Stimulated activated effector memory CD8-positive, alpha-beta T cell treated with anti-CD3 and anti-CD28 coated beads, Interleukin-12 subunit alpha, Interleukin-12 subunit beta, amount 100 ng/mL, for 72 hours (primary cell): ENCODE measurements at places on chromosomes 12 and 14.

GRCh38 chr12:20489645-20490044 lies 121.3 kb downstream of the PDE3A start:
- no peak for DNase-seq

DNA sequence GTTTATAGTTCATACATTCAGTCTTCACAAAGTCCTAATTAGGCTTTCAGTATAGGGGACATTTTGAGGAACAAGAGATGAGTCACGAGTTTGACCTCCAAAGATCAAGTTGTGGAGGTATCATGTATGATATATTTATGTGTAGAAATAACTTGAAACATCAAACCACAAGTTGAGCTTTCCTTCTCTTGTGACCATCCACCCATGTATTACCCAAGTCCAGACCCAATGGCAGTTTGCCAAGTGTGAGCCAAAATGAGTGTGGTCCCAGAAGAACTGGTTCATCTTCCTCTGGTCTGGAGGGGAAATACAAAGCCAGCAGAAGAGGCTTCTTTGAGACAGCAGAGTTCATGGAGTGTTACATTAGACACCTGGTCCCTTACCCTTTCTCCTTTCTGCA lies 104.9 kb downstream of the ATP23 start:
- no peak for DNase-seq

DNA sequence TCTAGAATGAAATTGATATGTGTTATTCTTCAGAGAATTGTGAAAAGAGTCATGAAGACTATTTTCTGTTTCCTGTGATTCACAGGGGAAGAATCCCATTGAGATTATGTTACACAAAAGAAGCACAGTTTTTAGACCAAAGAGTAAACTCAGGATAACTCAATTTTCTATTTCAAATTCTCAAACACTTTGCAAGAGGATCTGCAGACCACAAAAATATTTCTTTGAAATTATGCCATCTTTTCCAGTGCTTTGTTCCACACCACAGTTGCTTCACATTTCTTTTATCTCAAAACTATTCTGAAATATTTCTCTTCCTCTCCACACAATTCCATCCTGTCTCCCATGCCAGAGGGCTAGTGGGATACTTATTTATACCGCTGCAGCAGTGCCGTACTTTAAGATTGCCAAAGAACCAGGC lies 188.9 kb upstream of the FOXG1 start:
- DNase-seq = no peak

DNA sequence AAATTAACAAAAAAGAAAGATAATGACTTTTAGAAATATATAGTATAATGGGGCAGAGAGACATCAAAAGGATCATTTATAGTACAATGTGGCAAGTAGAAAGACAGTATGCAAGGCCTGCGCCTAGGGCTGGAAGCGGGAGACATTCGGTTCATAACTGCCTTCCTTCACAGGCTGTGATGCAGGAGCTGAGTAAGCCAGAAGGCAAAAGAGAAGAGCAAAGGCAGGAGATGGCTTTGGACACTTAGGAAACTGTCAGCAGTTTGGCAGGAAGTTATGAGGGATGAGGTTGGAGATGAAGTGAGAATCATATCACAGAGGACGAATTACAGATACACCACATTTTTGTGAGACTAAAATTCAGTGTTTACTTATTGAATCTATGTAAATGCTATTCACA lies 97.8 kb downstream of the EPS8 start:
- DNase-seq = no peak

DNA sequence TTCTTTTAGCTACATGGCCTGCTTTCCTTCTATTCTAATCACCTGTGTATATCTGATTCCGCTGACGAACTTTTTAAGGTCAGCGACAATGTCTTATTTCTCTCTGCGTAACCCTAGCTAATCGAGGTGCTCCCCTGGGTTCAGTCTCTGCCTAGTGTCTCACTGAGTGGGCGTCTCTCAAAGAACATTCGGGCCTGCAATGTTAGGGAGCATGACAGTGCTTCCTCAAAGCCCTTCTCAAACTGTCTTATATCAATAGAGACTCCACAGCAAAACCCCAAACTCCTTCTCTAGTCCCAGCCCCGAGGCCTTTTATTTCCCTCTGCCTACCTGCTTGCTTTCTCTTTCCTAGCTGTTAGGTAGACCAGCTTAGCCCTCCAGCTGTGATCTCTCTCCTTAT lies 13.7 kb upstream of the RPS6KL1 start:
- no peak for DNase-seq

DNA sequence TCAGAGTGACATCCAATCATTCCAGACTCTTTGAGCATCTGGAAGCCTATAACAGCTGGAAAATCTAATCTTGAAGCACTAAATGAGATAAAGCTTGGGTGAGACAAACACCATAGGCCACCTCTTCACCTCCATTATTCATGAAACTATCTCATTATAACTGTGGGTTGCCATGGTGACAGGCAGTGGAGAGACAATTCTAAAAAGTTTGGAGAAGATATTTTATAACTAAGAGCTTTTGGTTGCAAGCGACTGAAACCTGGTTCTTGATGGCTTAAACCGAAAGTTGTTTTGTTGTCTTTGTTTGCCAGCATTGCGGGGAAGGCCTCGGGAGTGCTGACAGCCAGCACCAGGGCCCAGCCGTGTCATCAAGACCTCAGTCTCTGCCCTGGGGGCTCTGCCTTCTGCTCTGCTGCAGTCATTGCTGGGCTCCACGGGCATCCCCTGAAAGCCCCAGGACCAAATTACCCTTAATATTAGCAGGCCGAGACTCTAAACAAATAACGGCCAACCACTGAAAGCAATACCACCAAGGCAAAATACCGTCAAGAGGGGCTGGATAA lies 353.6 kb upstream of the SFSWAP start:
- no peak for DNase-seq

DNA sequence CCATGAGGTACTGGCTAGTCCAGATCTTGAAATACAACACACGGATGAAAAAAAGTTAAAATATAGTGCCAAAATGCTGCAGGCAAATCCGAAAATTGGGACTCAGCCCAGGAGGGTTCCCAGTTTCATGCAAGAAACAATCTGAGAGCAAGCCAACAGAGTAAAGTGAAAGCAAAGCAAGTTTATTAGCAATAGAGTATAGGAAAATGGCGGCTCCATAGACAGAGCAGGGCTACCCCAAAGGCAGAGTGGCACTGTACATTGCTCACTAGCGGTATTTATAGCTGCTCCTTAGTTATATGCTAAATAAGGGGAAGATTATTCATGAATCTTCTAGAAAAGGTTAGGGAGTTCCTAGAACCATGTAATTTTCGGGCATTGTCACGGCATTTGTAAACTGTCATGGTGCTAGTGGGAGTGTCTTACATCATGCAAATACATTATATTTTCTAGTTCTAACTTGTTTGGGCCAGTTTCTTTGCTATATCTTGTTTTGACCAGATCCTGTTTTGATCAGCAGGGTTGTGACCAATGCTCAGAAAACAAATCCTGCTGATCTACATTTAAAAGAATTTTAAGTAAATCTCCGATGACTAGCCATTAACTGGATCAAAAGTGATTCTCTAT lies 29.1 kb downstream of the RECQL start:
- DNase-seq = no peak

GRCh38 chr14:99213101-99213500 lies 58.9 kb downstream of the BCL11B start:
- DNase-seq = no peak

- DNase-seq = no peak
These were observed 8.6 kb downstream of the SPRYD4 start for GRCh38 chr12:56476972-56477432.

DNA sequence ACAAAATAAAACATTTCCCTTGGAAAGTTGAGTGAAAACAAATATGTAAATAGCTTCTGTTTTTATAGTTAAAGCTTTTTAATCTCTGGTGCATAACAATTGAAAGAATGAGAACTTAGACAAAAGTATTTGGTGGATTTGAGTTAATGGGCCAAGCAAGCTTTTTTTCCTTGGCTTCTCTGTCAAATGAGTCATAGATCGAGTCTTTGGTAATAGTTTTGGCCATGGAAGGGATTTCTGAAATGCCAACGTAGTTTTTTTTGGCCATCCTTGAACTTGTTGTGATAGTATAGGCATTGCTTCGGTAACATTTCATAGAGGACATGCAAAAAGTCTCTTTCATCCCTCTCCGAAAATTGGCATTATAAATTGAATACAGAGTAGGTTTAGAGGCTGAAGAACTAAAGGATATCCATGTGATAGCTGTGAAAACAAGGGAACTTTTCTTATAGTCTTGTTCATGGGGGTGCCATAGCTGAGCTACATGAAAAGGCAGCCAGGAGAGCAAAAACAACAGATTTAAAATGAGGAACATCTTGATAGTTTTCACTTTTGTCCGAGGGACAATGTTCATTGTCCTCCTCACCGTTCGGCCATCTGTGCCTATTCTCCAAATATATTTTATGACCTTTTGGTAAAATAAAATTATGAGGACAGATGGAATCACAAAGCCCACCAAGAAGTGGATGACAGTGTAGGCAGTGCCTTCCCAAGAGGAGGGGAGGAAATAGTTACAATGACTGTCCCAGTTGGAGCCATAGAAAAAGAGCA lies 34.7 kb downstream of the GPR19 start:
- DNase-seq = no peak

- no peak for DNase-seq
These were observed 8.8 kb downstream of the TAMALIN start for GRCh38 chr12:52015532-52016041.

- no peak for DNase-seq
These were observed 37.9 kb downstream of the AKAP6 start for GRCh38 chr14:32366986-32367385.

DNA sequence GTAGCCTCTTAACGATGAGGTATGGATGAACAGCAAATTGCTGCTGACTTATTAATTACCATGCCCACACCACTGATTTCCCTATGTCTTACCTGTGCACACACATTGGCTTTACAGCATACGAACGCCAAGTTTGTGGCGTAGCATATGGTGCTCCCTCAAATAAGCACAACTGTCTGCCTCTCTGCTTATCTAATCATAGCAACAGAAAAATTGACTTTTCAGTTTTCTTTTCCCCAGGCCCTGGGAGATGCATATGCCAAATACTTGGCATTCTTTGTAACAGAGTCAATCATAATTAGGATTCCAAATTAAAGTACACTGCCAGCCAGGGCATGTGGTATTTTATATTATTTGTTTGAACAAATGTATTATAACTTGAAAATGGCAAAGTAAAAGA lies 625.5 kb downstream of the DIO2 start:
- DNase-seq = no peak
